ENCODE measurements at places on chromosomes 6 and 20.

DNA sequence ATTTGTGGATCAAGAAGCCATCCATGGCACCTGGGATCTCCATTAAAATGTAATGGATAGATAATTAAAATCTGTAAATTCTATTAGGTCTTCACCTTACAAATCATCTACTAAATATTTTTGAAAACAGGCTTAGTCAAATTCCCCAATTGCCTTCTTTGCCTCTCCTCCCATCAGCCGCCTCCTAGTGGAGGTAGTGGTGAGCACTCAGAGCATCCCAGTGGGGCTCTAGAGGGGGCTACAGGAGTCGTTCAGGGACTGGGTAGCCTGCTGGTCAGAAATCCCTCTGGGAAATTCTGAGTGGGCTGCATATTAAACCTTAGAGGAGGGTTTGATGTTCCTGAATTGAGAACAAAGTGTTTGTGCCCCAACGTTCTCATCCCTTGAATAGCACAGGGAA lies 20.8 kb upstream of the PAX1 start:
- DNase-seq, result no peak

GRCh38 chr6:126010040-126010439 lies 23.7 kb downstream of the TRMT11 start:
- no peak for DNase-seq

- no peak for DNase-seq
These were observed 485 bp downstream of the ADISSP start for GRCh38 chr20:3767110-3767426.

- DNase-seq, result peak; percentile 56
These were observed 370.3 kb downstream of the NRN1 start for GRCh38 chr6:5636210-5637030.

DNA sequence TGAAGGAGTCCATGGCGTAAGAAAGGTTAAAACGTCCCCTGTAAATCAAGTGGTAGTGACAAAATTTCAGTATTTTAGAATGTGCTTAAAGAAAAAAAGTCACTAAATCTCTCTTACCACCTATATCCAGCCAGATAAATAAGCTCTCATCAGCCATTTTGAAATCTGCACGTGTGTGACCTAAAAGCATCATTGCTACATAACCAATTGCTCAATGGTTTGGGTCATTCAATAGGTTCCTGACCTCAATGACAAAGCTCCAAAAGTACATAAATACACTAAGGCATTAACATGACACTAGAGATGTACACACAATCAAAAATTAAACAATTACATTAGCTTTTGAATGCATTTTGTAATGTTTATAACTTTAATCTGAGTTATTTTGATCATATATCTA lies 272.4 kb downstream of the GMDS start:
- no peak for DNase-seq

DNA sequence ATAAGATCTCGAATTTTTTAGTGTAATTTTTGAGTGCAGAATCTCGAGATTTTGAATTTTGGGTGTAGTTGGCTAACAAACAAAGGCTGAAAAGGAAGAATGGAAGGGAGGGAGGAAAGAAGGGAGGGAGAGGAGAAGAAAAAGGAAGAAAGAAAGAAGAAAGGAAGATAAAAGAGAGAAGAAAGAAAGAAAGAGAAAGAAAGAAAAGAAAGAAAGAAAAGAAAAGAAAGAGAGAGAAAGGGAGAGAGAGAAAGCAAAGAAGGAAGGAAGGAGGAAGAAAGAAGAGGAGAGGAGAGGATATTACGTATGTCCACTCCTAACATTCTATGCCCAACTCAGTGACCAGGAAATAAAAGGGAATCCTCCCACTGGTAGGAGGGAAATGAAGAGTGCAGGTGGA lies 169.6 kb downstream of the TBXT start:
- no peak for DNase-seq

- no peak for DNase-seq
These were observed 193.0 kb downstream of the BTBD3 start for GRCh38 chr20:12110711-12111110.

DNA sequence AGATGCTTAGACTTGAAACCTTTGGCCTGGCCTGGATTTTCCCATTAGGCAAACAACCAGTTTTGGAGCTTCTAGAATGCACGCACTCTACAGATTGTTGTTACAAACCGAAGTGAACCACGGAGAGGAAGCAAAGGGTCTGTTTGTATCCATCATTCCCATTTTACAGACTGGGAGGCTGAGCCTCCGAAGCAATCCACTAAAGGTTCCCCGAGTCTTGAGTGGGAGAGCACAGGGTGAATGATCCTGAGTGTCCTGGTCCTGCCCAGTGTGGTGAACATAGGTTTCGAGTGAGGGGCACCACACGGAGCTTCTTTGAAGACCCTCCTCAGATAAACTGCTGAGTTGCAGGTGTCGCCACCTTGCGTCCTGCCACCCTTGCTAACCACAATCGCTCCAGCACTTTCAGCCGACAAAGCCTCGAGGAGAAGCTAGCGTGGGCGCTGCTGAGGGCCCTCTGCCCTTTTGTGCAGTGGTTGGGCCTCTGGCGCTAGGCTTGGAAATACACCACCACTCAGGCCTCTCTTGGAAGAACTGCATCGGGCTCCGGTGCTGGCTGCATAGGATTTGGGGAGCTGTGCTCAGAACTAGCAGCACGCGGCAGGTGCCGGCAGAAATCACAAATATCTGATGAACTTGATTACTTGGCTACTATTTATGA lies 1.4 kb upstream of the PRDM13 start:
- DNase-seq, result peak; percentile 68

DNA sequence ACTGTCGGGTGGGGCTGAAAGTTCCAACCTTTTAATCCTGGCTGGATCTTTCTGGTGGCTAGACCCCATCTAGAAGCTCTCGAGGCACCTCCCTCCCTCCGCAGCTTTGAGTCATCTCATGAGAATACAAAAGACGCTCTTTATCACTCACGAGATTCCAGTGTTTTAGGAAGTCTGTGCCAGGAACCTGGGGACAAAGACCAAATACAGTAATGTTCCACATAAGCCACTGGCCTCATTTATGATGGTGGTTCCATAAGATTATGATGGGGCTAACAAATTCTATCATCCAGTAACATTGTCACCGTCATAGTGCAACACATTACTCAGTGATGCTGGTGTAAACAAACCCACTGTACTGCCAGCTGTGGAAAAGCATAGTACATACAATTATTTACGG lies 48.7 kb downstream of the NCOA7 start:
- DNase-seq, result no peak

DNA sequence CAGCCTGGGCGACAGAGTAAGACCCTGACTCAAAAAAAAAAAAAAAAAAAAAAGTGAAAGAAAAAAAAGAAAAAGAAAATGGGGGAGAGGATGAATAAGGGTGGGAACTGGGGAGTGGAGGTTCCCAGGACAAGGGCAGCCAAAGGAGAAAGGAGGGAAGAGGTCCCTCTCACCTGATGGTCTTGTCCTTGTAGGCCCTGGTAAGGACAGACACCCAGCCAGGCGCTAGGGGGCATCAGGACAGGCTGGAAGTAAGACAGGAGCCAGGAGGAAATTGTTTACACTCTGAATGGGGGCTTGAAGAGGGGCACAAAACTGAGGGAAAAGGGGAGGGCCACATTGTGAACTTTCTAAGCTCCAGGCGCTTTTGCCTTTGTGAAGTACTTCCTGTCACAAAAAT lies 2.3 kb upstream of the ALDH5A1 start:
- DNase-seq, result no peak

DNA sequence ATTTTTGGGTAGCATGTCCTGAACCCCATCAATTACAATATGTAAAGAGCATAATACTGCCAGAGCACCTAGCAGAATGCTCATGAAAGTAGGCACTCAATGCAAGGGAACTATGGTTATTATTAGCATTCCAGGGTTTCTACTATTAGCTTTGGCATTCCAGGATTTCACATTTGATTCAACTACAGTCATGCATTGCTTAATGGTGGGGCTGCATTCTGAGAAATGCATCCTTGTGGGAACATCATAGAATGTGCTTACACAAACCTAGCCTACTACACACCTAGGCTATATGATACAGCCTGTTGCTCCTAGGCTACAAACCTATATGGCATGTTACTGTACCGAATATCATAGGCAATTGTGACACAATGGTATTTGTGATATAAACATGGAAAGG lies 247.8 kb downstream of the CD83 start:
- no peak for DNase-seq

DNA sequence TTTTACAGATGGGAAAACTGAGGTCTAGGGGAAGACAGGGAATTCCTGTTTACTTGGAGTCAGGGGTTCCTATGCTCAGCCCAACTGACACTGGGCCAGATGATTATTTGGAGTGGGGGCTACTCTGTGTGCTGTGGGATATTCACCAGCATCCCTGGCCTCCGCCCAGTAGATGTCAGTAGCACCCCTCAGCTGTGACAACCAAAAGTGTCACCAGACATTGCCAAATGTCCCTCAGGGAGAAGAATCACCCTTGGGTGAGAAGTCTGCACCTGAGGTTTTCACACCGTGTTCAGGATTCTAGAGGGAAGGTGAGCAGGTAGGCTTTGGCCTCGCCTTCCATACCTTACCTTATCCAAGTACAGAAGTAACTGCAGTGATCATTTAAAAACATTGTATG lies 27.6 kb downstream of the CDH26 start:
- no peak for DNase-seq

GRCh38 chr6:144722154-144722737 lies 437.1 kb downstream of the UTRN start:
- DNase-seq, result no peak

- no peak for DNase-seq
These were observed 21.2 kb upstream of the TTPAL start for GRCh38 chr20:44454306-44454963.

- DNase-seq, result no peak
These were observed 133.5 kb downstream of the CDK19 start for GRCh38 chr6:110681543-110682459.

GRCh38 chr20:52676283-52676995 lies 295.7 kb upstream of the TSHZ2 start:
- no peak for DNase-seq

DNA sequence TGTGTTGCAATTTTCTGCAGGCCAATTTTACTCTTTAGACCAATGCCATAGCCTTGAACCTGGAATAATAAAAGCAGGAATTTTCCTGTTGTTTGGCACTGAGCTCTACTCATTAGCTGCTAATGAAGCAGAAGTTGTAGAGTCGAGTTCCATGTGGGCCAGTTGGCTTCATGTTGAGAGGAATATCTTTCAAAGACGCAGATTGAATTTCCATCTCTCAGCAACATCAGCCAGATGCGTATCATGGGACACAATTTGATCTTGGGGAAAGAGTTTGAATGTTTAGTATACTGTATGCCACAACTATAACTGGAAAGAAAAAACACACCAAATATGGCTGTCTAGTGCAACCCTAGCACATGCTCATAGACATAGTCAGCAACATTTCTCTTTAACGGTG lies 259.6 kb downstream of the BCKDHB start:
- no peak for DNase-seq

GRCh38 chr20:35146299-35146919 lies 727 bp downstream of the EDEM2 start:
- DNase-seq, result no peak

- no peak for DNase-seq
These were observed 26.1 kb upstream of the IPCEF1 start for GRCh38 chr6:154382740-154383139.

GRCh38 chr20:39849664-39850063 lies 839.4 kb downstream of the MAFB start:
- DNase-seq, result no peak

DNA sequence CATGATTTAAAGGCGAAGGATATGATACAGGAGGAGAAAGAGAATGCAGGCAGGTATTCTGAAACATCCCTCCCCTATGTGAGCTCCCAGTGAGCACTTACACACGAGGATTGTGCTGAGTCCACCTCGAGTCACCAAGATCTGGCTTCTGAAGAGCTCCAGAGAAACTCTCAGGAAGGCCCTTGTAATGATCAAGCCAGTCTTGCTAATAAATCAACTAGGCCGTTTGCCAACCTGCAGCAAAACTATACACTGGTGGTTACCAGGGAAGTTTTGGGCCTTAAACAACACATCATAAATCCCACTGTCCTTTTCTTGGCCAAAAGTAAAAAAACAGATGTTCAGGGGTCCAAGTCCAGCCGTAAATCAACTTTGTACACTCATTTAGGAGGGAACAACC lies 79.2 kb downstream of the STXBP5 start:
- no peak for DNase-seq

- no peak for DNase-seq
These were observed 21.8 kb upstream of the UFL1 start for GRCh38 chr6:96499781-96500180.

DNA sequence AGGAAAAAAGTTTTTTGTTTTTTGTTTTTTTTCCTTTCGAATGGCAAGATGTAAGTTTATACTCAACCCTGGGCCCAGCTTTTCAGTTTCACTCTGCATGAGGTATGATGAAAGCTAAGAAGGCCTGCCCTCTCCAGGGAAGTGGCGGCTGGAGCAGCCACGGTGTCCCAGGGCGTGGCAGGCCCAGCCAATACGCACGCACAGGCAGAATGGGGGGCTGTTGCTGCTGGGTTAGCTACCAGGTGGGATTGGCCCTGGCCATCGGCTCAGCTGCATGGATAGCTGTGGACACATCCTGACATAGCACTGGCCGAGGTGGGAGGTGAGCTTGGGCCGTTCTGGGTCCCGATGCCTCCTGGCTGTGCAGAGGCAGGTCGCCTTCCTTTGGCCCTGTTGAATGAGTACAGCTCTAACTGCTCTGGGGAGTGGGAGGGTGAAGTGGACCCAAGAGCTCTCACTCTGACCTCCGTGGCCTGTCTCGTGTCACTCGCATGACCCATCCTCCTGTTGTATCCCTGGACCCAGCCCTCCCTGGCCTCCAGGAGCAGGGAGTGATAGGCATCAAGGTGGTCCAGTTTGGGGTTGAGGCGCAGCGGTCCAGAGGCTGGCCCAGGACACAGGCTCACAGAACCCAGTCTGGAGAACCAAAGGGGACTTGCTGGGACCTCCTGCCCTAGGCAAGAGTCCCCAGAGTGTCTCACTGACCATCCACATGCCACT lies 18.1 kb downstream of the MYT1 start:
- DNase-seq, result no peak

GRCh38 chr6:87822011-87822410 lies 120.0 kb upstream of the AKIRIN2 start:
- DNase-seq, result no peak

DNA sequence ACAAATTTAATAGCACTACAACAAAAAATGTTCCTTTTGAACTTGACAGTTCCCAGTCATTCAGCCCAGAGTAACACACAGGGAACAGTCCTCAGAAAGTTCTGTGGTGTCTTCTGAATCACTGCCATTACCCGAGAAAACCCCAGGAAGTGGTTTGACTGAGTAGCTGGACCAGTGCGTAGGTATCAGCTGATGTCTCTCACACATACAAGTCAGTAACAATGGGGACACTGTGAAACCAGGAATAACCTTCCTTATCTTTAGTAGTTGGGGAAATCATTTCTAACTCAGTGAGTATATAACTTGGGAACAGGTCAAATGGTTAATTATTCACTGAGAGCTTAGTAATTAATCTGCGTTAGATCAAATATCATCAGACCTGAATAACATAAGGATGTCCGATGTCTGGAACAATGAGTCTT lies 73.1 kb downstream of the HIVEP2 start:
- DNase-seq, result no peak

DNA sequence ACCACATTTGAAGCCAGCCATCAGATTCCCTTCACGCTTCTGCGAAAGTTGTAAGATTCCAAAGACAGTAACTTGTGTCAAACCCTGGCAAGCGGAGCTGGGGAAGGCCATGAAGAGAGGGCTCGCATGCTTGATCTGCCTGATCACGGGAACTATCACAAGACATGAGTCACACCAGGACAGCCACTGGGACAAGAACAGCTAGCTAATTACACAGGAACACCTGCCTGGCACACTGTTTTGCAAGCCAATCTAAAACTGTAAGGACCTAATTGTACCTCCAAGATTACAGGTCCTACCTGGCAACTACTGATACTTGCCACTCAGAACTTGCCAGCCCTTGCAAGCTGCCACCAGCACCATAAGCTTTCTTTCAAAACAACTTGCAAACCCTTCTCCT lies 289.3 kb downstream of the KIF16B start:
- DNase-seq, result no peak
